Activated naive CD8-positive, alpha-beta T cell treated with anti-CD3 and anti-CD28 coated beads, Interleukin-2, amount 50 U/mL, for 24 hours (primary cell): ENCODE measurements at places on chromosomes 3 and 15.
A peak's percentile ranks its signal among the peaks of the same experiment; 100 is the strongest.

DNA sequence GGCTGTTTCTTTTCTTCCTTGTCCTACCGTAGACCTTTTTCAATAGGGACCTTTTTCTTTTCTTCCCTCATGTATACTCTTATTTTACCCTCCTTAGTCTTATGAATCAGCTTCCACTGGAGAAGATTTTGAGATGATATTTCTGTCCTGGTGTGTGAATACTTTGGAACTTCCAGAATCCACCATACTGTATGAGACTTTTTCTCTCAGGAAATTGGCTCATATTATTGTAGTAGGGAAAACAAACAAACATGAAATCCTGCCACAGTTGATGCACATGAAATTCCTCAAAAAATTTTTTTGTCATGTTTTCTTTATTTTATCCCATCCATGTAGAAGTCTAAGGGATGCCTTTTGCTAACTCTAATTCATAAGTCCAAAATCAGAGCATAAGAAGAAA, 289.3 kb upstream of the PLSCR5 start:
- no peak for DNase-seq

GRCh38 chr3:29271475-29271874, 9.4 kb upstream of the RBMS3 start:
- DNase-seq, result no peak

DNA sequence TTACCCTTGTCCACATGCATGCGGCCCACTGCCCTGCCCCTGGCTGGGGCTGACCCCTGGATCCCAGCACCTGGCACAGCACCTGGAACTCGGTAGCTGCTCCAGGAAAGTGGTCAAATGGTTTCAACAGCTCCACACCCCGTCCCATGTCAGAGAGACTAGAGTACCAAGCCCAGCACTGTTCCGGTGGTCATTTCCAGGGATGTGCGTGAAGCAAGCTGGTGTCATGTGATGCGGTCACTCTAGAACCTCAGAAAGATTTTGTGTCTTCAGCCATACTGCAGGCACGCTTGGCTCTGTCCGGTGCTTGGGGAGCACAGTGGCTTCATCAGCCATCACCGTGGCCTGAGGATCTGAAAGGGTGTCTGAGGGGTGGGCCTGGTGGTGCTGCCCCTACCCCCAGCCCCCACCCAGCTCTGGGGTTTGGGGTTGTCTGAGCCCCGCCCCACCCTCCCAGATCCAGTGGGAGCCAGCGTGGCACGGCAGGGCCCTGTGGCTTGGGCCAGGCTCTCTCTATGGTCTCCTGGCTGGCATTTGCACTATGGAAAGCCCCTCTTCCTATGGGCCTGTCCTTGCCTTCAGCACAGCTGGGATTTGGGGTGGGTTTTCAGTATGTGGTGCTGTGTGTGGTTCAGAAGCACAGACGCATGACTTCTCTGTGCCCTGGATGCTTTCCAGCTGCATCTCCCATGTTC, 15.3 kb downstream of the APBA2 start:
- DNase-seq, result no peak

- peak; percentile 96 for DNase-seq
Observed at GRCh38 chr3:49689046-49689907, at the start of the genes MST1 and RNF123. Gene MST1, minus strand, starts transcription at chr3:49689474. Its CDS starts 783 bp downstream, at chr3:49688691. Gene RNF123, plus strand, starts transcription at chr3:49689557. Its CDS starts 1,609 bp downstream, at chr3:49691166.

- DNase-seq, result no peak
Observed at GRCh38 chr3:67678665-67679064, 24.3 kb upstream of the SUCLG2 start.

DNA sequence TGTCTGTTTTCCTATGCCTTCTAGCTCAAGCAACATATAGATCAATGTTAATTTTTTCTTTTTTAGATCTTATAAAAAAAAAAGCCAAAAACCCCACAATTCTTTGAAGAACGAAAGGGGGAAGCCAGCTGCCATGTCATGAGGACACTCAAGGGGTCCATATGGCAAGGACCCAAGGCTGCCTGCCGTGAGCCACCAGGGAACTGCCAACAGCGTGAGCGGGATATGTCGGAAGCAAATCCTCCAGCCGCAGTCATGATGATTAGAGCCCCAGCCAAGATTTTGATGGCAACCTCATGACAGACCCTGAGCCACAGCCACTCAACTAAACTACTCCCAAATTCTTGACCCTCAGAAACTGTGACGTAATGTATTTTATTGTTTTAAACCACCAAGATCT, 6.5 kb downstream of the GP5 start:
- no peak for DNase-seq

DNA sequence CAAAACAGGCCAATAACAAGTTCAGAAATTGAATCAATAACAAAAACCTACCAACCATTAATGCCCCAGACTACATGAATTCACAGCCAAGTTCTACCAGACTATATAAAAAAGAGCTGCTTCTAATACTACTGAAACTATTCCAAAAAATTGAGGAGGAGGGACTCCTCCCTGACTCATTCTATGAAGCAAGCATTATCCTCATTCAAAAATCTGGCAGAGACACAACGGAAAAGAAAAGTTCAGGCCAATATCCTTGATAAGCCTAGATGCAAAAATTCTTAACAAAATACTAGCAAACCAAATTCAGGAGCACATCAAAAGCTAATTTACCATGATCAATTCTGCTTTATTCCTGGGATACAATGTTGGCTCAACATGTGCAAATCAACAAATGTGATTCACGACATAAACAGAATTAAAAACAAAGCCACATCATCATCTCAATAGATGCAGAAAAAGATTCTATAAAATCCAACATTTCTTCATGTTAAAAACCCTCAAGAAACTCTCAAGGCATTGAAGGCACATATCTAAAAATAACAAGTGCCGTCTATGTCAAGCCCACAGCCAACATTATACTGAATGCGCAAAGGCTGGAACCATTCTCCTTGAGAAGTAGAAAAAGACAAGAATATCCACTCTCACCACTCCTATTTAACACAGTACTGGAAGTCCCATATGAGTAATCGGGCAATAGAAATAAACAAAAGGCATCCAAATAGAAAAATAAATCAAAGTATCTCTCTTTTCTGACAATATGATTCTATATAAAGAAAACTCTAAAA, 573.6 kb upstream of the GRM7 start:
- no peak for DNase-seq

DNA sequence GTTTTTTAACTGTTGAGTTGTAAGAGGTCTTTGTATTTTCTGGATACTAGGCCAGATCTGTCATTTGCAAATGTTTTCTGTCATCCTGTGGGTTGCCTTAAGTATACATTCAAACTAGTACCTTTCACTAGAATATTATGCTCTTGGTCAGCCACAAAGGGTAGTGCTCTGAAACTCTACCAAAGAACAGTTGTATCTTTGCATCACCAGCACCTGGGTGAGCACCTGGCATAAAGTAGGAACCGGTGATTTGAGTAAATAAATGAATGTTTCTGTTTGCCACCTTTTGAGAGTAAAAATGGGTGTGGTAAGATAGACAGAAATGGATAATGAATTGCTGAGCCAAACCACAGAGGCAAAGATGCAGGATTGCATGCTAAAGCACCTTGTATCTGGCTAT, 98.7 kb downstream of the SLCO3A1 start:
- no peak for DNase-seq

- no peak for DNase-seq
Observed at GRCh38 chr3:148203297-148204010, 494.2 kb upstream of the AGTR1 start.

DNA sequence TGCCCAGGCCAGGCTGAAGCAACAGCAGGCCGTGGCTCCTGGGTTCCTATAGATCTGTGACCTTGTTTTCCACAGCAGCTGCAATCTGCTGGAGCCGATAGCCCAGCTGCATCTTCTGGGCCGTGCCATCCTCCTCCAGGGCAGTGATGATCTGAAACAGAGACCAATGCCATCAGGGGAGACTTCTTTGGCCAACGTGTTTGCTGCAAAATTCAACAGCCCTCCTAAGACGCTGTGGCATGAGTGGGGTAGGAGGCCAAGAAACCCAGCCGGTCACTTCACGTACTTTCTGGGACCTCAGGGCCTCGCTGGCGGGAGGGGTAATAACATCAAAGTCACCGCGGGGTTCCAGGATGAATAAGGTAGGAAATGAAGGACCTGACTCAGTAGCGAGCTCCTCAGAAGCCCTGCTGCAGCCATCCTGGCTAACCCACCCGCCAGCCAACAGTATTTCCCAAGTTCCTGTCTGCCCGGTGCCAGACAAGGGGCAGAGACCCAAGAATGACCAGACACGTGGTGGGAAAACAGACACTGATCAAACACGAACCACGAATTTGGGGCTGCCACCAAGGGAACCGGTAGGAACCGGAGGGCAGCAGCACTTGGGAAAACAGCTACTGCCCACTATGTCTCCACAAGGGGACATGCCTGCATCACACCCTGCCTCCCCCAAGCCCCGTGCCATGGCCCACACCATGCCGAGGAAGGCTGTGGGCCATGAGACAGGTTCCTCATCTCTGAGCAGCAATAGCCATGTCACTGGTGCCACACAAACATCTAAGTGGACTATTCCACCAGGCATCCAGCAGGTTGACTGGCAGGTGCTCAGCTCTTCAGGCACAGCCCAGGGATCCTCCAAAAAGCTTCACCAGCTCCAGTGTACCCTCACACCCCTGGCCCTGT, 25.2 kb downstream of the PLXNB1 start:
- no peak for DNase-seq

DNA sequence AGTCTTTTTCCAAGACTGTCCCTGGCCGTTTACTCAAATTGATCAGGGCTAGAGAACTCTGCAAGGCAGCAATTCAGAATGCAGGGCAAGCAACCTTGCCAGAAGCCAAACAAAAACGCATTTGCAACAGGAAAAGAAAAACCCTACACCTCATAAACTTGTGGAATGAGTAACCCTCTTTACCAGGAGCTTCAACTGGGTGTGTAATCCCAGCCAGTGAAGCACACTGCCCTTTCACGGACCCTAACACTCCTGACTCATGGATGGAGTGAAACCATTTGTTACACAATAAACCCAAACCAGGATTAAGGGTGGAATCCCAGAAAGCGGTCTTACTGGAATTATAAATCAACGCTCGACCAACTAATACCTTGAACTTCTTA, 14.8 kb upstream of the LDHAL6B start:
- DNase-seq, result no peak

- DNase-seq, result peak; percentile 79
Observed at GRCh38 chr15:48331796-48332641, 790 bp downstream of the DUT start.

GRCh38 chr3:194259982-194260766, 91.0 kb downstream of the CPN2 start:
- DNase-seq, result no peak

DNA sequence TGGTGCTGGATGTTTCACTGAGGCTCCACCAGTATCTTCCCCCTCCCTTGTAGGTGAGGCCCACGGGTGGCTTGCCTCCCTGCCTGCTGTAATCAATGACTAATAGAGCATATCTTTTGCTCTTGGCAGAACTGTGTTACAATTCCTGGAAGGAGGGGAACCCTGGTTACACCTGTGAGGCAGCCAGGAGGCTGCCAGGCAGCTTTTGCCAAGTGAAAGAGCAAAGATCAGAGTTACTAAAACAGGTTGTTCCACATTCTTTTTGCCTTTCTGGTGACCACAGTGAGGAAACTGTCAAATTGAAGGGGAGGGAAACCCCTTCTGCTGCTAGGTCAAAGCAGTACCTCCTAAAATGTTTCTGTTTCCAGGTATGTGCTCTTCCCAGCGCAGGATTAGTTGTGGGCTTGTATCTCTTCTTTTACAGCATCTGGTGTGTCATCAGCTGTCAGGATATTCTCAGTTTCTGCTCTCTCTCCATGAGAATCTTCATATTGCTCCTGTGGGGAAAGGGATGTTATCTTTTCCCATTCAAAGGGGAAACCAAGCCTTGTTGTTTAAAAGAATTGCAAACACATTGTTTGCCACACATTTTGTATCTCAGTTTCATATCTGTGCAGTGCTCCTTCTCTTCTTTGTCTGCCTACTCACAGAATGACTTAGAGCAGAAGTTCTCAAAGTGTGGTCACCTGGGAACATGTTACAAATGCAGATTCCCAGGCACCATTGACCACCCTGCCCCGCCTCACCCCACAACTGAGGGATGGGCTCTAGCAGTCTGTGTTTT, 137.4 kb upstream of the UMPS start:
- DNase-seq, result peak; percentile 5

DNA sequence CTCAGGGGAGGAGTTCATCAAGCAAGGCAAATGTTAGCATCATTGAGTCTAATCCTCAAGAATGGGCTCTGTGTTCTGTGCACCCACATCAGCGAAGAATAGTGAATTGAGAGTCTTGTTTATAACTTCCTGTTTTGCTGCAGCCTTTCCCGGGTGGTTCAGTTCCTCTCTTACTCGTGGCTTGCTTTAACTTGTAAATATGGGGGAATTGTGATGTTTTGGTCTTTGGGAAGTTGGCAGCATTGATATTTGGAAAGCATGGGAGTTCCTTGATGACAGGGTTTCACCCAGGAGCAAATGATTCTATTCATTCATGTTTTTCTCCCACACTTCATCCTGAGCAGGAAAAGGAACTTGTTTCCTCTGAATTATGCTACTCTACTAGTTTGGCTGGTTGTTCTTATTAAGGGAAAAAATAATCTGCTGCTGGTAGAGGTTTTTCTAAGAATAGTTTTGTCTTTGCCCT, 40.4 kb downstream of the GPD1L start:
- DNase-seq, result no peak

- no peak for DNase-seq
Observed at GRCh38 chr3:44419116-44419922, 58.2 kb downstream of the ZNF445 start.

DNA sequence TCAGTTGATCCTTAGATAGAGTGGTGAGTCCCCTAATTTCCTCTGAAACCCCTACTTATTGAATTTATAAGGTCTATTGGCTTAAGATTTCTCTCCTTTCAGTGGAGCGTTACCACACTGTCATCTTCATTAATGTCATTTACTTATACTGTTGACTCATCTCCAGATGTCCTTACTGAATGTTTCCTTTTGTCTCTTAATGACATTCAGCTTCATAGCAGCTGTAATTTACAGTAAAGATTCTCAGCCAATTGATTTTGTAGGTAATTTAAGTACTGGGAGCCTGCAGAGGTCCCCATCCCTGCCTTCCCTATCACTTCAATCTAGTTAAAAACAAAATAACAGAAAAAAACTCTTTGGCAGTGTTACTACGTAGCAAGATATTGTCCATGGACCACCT, 18.8 kb downstream of the STX19 start:
- no peak for DNase-seq

DNA sequence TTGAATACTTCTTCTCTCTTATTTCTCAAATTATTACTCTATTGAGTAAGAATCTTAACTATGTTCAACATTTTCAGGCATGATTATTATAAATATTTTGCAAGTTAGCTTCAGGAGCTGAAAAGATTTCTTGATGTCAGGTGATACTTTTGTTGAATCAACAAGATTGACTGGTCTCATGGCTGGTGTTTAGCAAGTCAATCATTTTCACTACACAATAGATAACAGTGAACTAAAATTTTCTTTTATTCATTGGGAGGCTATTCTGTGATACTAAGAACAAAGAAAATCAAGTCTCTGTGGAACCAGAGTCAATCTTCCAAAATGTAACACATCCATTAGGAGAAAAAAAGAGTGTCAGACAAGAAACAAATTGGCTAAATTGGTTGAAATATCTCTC, 476.7 kb downstream of the CNTN3 start:
- DNase-seq, result no peak

- DNase-seq, result no peak
Observed at GRCh38 chr15:38307251-38307650, 54.6 kb downstream of the SPRED1 start.
